ENCODE measurements at places on chromosomes 6 and 20. TPM values are rescaled to one million over a fixed set of nuclear protein-coding genes. Genes with fewer than 3 reads are reported as not detected.

DNA sequence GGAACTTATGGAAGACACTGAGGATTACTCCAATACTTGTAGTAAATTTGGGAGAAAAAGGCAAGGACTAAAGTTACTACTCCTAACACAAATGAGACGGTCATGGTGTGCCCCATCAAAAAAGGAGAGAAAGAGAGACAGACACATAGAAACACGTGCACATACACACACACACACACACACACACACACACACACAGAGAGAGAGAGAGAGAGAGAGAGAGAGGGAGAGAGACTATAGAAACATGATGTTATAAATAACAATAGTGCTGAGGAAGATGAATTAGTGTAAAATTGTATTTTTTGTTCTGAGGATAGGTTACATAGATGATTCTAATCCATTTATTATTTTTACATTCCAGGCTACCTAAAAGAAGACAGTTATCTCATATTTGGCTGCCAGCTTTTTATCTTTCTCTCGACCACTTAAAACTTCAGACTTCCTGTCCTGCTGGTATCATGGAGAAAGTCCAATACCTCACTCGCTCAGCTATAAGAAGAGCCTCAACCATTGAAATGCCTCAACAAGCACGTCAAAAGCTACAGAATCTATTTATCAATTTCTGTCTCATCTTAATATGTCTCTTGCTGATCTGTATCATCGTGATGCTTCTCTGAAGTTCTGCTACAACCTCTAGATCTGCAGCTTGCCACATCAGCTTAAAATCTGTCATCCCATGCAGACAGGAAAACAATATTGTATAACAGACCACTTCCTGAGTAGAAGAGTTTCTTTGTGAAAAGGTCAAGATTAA, 10.5 kb downstream of the PLN start:
- no peak for DNase-seq

- DNase-seq: no peak
These were observed 39.4 kb upstream of the PHACTR3 start for GRCh38 chr20:59564943-59565342.

- DNase-seq: peak; percentile 38
These were observed 22.5 kb upstream of the HFE start for GRCh38 chr6:26064619-26065257.

GRCh38 chr20:56606174-56606945, 22.7 kb upstream of the TFAP2C start:
- DNase-seq: no peak

GRCh38 chr20:36273414-36274180, 32.5 kb upstream of the DLGAP4 start:
- no peak for DNase-seq

GRCh38 chr20:8126841-8127378, 5.2 kb upstream of the PLCB1 start:
- no peak for DNase-seq

DNA sequence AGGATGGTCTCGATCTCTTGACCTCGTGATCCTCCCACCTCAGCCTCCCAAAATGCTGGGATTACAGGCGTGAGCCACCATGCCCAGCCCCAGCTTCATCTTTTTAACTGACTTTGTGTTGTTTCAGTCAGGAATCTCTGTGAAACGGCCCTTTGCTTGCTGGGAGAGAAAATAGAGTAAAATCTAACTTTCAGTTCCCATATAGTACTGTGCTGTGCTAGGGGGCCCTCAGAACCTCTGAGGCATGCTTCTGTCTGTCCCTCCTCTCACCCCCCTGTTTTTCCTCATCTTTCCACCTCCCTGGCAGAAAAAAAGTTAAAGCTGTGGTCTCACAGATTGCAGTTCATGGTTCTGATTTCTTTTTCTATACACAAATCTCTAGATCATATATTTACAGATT, 48.4 kb downstream of the LRP11 start:
- DNase-seq: no peak

- no peak for DNase-seq
These were observed 18.5 kb upstream of the GMDS start for GRCh38 chr6:2263896-2264295.

- DNase-seq: no peak
These were observed 181.0 kb downstream of the CDKAL1 start for GRCh38 chr6:20715135-20715806.

- DNase-seq: no peak
These were observed 511.1 kb upstream of the MAP3K7 start for GRCh38 chr6:91098006-91098405.

- DNase-seq: peak; percentile 52
These were observed 88.9 kb upstream of the ELOVL5 start for GRCh38 chr6:53437557-53438202.

GRCh38 chr6:108168501-108169463, 3.0 kb downstream of the NR2E1 start:
- DNase-seq: peak; percentile 66

DNA sequence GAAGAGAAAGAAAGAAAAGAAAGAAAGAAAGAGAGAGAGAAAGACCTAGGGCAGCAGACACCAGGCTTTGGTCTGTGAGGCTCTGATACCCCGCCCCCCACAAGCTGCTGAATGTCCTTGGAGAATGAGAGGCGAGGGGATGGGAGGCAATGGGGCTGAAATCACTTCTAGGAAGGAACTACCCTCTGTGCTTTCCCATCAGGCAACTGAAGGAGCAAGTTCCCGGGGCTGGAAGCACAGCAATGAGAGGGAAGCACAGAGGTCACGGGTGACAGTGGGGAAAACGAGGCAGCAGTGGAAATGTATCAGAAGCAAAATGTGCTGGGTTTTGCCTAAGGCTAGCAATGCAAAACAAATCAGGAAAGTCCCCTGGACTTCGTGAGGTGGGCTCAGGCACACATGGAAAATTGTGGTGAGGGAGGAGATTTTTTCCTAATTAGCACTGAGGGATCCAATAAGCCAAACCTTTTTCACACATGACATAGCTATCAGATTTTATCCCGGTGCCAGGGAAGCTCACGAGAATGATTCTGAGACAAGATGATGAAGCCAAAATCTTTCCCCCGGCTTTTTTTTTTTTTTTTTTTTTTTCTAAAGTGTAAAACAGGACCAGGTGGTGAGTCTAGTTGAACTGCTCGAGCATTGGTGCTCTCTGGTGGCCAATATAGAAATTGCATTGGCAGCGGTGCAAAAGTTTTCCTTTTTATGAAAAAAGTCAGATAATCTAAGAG, 16.8 kb upstream of the ARFGEF2 start:
- peak; percentile 60 for DNase-seq

GRCh38 chr6:39296745-39297640, 17.2 kb downstream of the KCNK17 start:
- DNase-seq: peak; percentile 64

DNA sequence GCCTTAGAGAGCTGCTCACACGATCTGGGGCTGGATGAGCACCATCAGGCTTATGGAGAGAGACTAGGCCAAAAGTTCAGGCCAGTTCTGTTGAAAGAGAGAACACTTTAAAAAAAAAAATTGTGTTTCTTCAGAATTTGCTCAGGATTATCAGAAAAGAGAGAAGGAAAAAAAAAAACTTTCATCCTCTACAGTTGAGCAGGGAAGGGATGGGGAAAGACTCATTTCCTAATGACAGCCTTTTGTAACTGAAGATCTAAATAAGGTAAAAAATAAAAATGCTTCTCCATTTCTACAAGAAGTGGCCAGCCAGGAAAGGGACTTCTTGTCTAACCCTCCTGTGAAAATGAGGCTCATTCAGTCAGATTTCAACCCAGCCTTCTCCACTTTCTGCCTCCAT, 134.8 kb downstream of the LY86 start:
- DNase-seq: no peak

- no peak for DNase-seq
These were observed 224.3 kb downstream of the ERMARD start for GRCh38 chr6:169975701-169976100.

DNA sequence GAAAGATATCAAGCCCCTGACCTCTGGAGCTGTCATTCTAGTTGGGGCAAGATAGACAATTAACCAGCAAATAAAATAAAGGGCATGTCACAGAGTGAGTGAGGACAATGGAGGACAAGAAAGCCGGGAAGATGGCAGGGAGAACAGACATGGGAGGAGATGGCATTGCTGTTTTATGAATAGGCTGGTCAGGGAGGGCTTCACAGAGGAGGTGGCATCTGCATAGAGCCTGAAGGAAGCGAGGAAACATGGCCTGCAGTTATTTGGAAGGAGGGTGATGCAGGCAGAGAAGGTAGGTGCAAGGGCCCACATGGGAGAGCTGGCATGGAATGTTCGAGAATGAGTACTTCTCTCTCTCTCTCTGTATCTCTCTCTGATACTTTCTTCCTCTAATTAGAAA, 63.7 kb downstream of the EFCAB8 start:
- DNase-seq: no peak

DNA sequence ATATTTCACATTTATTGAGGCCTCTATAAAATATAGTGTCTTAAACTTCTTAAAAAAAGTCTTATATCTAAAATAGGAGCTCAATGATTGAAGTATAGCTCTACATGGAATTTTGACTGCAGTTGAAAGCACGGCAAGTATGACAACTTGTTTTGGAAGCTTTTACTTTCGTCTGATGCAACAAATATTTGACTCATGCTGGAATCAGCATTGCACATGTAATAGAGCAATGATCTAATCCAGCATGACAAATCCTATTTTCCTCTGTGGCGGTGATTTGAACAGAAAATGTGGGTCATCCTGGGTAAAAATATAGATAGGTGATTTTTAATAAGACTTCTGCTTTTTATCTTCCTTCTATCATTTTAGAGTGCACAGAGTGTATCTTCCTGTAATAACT, 111.6 kb downstream of the TINAG start:
- DNase-seq: peak; percentile 80

DNA sequence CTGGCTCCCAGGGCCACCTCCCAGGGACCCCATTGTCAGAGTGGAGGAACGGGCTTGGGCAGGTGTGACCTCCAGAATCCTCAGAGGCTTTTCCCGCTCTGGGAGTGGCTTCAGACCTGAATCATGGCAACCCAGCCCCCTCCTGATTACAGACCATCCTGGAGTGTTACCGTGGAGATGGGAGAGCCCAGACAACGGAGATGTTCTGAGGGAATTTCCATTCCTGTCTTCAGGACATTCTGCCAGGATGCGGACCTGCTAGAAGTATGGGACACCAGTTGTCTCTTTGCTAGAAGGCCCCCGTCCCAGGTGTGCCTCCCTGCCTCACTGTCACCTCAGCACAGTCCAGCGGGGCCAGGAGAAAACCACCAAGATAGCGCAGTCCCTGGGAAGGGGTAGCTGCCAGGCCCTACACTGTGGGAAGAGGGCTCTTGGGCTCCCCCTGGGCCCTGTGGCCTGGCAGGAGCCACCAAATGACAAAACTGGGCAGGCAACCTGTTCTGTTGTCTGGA, 109.9 kb downstream of the PSMB1 start:
- no peak for DNase-seq

GRCh38 chr6:15555101-15556038, 107.5 kb downstream of the DTNBP1 start:
- no peak for DNase-seq

DNA sequence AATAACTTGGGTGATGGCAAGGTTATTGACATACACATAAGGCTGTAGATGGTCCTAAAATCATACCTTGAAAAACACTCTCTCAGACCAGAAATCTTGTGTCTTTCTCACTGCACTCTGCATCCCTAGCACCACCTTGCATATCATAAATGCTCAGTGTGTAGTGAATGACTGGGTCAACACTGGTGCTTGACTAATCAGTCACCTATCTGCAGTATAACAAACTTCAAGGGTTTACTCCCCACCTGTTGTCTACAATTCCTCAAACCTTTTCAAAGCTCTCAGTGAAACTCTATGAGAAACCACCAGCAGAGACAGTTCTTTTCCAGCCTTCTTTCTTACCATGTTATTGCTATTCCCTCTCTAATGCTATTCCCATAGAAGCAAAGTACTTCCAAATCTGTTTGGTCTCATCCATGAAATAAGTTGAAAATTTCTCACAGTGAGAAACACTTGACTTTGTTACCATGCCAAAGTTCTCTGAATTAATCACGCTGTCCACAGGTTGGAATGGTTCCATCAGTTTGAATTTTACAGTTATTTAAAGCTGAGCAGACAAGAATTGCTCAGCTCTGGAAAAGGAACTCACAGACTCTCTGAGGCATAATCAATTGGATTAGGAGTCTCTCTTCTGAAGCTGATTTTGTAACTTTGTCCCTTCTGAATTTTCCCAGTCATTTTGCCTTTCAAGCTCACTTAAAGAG, 104.8 kb upstream of the EYA4 start:
- DNase-seq: peak; percentile 57

- DNase-seq: no peak
These were observed 121.3 kb downstream of the JPH2 start for GRCh38 chr20:44065401-44066340.

GRCh38 chr6:138571585-138572166, 72.4 kb upstream of the NHSL1 start:
- no peak for DNase-seq

GRCh38 chr6:56424542-56425083, 177.2 kb upstream of the COL21A1 start:
- no peak for DNase-seq

- DNase-seq: no peak
These were observed 35.0 kb upstream of the COL21A1 start for GRCh38 chr6:56282391-56282790.

GRCh38 chr20:32830437-32830836, 10.7 kb downstream of the MAPRE1 start:
- no peak for DNase-seq

DNA sequence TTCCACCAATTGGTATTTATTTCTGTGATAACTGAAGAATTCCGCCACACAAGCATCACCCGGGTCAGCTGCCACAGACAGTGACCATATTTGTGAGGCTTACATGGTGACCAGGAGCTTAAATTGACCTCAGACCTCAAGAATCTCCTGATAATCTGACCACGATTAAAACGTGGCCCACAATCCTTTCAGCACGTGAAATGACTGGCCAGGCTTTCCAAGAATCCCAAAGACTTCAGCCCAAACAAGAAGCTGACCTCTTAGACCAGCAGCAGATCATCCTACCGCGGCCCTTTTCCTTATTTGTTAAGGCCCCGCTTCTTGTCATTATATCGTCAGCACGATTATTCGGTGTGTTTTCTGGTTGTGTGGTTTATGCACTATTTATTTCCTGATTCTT, 45.6 kb upstream of the CD93 start:
- DNase-seq: no peak

The TRIM31 gene
- polyA plus RNA-seq: not detected

The HLA-DPA1 gene
- 11.0 TPM for polyA plus RNA-seq

The BANF2 gene
- not detected for polyA plus RNA-seq

The C6orf15 gene
- polyA plus RNA-seq: not detected

The NOX3 gene
- polyA plus RNA-seq: not detected

The MDFI gene
- 60.2 TPM for polyA plus RNA-seq

The TREML2 gene
- polyA plus RNA-seq: 0.33 TPM

The GABRR1 gene
- 1.6 TPM for polyA plus RNA-seq

The LPIN3 gene
- 4.7 TPM for polyA plus RNA-seq

The FAM83D gene
- polyA plus RNA-seq: 8.9 TPM

The SMAP1 gene
- polyA plus RNA-seq: 22.5 TPM

The PCK1 gene
- 0.18 TPM for polyA plus RNA-seq

The PROCR gene
- 49.8 TPM for polyA plus RNA-seq

The LGSN gene
- polyA plus RNA-seq: not detected

The MROH8 gene
- 4.5 TPM for polyA plus RNA-seq

Data from muscle of back (tissue), 13 donors.